ENCODE measurements at places on chromosomes 6 and 20.

GRCh38 chr20:39878809-39879208 lies 810.2 kb downstream of the MAFB start:
- DNase-seq: no peak

DNA sequence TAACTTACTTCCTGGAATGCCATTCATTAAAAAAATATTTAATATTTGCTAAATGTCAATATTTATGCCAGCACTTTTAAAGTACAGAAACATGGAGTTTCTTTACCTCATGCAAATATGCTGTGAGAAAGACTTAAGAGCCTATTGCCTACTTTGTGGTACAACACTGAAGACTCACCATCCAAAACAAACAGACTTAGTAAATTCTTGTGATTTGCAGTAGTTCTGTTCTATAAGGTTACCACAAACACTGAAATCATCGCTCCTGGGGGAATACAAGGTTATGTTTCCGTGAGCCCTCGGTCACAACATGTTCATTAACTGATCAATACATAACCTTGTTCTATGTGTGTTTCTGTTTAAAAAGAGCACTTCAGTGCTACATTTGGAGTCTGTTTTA lies 78.3 kb downstream of the ATG5 start:
- no peak for DNase-seq

GRCh38 chr6:168217880-168218537 lies 101.6 kb downstream of the DACT2 start:
- no peak for DNase-seq

DNA sequence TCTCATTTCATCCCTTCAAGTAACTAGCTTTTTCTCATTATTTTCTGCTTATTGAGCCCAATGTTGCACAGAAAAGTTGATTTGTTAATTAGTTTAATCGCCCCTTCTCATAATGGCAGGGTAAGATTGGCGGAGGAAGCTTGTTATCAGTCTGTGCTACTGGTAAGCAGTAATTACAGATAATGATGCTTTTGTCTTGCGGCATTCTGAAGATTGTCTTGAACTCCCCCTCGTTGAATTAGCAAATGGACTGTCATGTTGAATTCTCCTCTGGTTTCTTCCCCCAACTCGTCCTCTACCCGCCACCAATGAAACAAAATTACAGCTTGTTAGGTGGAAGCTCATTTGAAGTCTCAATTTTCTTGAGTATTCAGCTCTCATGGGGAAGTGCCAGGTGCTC lies 39.4 kb downstream of the PRDM13 start:
- no peak for DNase-seq

DNA sequence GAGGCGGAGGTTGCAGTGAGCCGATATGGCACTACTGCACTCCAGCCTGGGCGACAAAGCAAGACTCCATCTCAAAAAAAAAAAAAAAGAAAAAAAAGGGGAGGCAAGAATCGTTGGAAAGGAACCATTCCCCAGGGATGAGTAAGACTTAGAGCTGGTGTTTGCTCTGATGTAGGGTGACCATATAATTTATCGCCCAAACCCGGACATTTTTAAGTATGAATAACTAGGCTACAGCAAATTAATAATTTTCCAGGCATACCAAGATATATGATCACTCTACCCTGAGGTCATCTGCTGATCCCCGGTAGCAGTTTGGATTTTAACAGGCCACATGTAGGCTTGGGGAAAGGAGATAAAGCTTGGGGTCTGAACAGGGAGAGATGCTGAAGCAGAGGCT lies 260.9 kb downstream of the BTBD9 start:
- no peak for DNase-seq

- DNase-seq: no peak
Measured at GRCh38 chr6:166223079-166223478, 55.4 kb upstream of the TBXT start.
